ENCODE measurements at places on chromosomes 7 and 10.

DNA sequence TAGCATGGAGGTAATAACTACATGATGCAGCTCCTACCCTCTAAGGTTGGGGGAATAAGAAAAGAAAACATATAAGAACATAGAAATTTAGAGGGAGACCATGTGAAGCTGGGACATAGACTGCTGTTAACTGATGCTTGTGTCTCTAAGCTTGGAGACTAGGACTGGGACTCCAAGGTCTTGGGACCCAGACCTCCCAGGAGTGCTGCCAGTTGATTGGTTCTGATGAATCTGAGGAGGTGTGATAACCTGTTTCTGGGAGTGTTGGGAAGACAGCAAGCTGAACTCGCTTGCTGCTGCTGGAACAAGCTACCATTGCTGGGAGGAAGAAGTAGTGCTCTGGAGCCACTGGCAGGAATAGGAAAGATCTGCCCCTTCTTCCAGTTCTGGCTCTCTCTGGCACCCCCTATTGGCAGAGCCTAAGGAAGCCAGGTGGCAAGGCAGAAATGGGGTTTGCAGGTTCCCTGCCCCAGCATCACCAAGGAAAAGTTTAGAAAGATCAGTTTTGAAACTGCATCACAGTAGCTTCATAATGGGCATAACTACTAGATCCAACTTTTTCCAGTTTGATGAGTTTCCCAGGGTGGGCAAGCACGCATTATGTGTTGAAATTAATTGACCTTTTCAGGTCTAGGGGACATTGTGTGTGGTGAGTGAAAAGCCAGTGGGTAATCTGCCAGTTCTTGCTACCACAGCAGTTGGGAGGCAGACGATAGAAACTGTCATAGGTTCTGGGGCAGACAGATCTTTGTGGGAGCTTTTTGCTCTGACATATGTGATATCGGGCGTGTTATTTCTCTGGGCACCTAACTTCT, 140.7 kb downstream of the SND1 start:
- no peak overlapping the region for H3K27ac ChIP-seq
- H3K4me3 ChIP-seq: no peak overlapping the region
- no peaks in the 10 kb centered on the region for H3K4me1 ChIP-seq
- no peaks in the 10 kb centered on the region for H3K27me3 ChIP-seq

GRCh38 chr7:141586878-141587277, 35.7 kb downstream of the AGK start:
- H3K27ac ChIP-seq: no peak overlapping the region
- no peak for DNase-seq
- H3K27me3 ChIP-seq: no peaks in the 10 kb centered on the region
- H3K36me3 ChIP-seq: no peaks in the 10 kb centered on the region
- H3K4me1 ChIP-seq: no peaks in the 10 kb centered on the region

DNA sequence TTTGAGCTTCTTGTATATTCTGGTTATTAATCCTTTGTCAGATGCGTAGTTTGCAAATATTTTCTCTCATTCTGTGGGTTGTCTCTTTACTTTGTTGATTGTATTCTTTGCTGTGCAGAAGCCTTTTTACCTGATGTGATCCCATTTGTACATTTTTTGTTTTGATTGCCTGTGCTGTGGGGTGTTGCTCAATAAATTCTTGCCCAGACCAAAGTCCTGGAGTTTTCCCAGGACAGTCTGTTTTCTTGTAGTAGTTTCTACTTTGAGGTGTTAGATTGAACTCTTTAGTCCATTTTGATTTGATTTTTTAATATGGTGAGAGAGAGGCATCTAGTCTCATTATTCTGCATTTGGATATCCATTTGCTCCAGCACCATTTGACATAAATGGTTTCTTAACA, 588.7 kb upstream of the MBL2 start:
- no peaks in the 10 kb centered on the region for H3K27me3 ChIP-seq
- no peaks in the 10 kb centered on the region for H3K4me1 ChIP-seq
- no peak overlapping the region for H3K4me3 ChIP-seq
- H3K36me3 ChIP-seq: no peaks in the 10 kb centered on the region
- no peak for DNase-seq

DNA sequence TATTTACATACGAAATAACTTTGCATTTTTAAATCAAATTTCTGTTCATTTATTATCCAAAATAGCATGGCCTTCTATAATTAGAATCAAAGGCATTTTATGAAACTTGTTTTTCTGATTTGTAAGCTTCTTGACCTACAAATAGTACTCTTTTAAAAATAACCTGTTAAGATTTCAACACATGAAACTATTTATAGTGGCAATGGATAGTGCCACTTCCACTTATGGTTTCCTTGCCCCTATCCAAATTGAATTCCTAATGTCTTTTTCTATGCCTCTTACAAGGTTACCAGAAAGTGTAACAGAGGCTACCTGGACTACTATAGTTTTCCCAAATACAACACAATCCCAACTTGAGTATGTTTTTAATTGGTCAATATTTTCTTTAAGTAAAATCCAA, 263.5 kb downstream of the SEMA3D start:
- H3K4me3 ChIP-seq: no peak overlapping the region
- H3K27me3 ChIP-seq: no peaks in the 10 kb centered on the region
- no peak for DNase-seq
- H3K36me3 ChIP-seq: no peaks in the 10 kb centered on the region
- no peak overlapping the region for H3K27ac ChIP-seq

DNA sequence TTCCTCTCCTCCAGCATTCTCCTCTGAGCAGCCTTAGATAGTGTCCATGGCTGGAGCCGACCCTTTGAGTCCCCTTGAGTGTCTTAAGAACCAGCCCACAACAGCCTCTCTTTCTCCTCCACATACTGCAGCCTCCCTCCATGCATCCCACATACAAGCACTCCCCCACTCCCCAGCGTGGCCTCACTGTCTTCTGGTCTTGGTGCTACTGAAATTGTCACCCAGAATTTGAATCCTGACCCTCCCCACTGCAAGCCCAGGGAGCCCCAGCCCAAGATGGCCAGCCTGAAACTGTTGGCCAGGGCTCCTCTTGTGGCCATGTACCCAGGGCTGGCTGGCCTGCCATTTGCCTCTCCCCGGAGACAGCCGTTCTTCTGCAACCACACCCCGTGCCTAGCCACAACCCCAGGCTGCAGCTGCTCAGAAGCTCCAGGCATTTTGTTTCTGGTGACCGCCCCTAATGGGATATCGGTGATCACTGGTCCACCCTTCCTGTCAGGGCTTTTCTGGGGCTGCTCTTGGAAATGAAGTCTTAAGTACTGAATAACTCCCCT, 18.8 kb upstream of the SH2D4B start:
- peaks cover 4% of the 10 kb centered on the region for H3K36me3 ChIP-seq
- H3K27ac ChIP-seq: no peak overlapping the region
- no peaks in the 10 kb centered on the region for H3K27me3 ChIP-seq
- no peak overlapping the region for H3K4me3 ChIP-seq
- no peak for DNase-seq
- no peaks in the 10 kb centered on the region for H3K4me1 ChIP-seq

DNA sequence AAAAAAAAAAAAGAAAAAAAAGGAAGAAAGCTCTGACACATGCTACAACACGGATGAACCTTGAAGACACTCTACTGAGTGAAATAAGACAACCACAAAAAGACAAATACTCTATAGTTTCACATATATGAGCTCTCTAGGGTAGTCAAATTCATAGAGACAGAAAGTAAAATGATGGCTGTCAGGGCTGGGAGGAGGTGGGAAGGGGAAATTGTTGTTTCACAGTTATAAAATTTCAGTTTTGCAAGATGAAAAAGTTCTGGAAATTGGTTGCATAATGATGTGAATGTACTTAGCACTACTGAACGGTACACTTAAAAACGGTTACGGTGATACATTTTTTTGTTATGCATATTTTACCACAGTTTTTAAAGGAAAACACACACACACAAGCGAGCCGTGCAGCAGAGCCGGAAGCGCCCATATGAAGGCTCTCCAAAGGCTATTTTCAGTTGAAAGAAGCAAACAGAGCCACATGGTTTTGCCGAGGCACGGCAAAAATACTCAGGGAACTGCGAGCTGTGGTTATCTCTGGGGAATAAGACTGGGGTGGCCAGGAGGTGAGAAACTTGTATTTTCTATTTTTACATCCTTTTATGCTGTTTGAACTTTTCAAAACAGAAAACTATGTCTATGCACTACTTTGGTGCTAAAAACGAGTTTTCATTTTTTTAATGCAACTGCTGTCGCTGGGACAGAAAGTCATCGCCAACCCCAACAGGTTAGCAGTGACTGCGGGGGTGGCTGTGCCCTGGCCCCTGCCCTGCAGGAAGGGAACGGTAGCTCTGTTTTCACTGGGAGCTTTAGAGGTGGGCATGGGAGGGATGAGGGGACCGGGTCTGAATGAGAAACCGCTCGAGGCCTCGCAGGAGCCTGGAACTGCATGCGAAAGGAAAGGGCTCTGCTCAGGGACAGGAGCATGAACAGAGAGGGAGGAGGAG, 132.9 kb downstream of the OAT start:
- no peak overlapping the region for H3K27ac ChIP-seq
- DNase-seq: no peak
- no peaks in the 10 kb centered on the region for H3K4me1 ChIP-seq
- H3K4me3 ChIP-seq: no peak overlapping the region
- H3K27me3 ChIP-seq: no peaks in the 10 kb centered on the region

DNA sequence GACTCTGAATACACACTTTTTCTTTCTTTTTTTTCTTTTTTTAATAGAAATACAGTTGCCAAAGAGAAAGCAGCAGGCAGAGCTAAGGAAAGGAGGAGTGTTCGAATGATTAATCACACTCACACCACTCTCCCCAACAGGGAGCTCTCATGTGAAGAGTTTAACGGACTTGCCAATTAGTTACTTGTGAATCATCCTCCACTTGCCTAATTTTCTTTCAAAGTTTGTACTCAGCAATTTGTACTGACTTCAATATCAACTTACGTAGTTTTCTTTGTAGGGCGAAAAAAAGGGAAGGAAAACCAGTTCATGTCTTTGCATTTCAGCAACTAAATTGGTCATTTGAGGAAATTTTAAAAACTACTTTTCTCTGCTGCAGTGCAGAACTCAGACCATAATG, 109.2 kb downstream of the PIP4K2A start:
- no peak overlapping the region for H3K27ac ChIP-seq
- no peaks in the 10 kb centered on the region for H3K27me3 ChIP-seq
- no peak for DNase-seq
- no peak overlapping the region for H3K4me3 ChIP-seq

DNA sequence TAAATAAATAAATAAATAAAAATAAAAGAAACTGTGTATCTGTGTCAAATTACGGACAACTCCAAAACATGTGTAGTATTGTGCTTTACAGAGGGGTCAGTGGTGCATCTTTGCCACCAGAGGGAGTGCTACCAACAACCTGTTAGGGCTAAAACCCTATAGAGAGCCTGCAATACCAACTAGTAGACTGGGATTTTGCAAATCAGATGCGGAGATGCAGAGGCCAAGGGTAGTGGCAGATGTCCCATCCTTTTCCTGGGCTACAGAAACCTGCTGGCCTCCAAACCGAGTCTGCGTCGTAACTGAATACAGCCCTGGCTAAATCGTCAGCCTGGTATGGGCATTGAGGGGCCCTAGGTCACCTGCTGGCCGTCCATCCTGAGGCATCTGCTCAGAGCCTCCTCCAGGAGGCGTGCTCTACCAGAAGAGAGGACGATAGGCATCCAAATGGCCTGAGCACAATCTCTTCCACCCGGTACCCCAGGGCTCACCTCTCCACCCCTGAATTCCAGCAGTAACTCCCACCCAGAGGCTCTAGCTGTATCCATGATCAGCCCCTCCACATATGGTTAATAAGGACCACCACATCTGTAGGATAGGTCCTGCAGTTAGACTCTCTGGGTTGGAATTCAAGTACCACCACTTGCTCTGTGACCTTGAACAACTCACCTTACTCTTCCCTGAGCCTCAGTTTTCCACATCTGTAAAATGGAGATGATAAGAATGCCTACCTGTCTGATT, 6.2 kb upstream of the RRP12 start:
- H3K27ac ChIP-seq: no peak overlapping the region
- H3K4me1 ChIP-seq: peaks cover 7% of the 10 kb centered on the region
- DNase-seq: peak; percentile 38

DNA sequence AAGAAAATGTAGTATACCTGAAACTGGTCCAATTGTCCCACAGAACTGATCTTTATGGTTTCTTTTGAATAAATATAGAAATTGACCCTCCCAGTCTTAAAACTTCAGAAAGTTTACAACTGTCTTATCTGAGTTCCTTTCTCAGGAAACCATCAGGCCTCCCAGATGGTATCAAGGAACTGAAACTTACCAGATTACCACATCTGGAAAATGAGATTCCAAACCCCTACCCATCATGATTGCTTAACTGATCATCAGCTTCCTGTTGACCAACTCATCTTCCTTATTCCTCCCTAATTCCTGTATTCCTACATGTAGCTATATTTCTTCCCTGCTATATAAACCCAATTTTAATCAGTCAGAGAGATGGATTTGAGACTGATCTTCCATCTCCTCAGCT, 5.5 kb downstream of the VWDE start:
- no peaks in the 10 kb centered on the region for H3K27me3 ChIP-seq
- H3K4me3 ChIP-seq: no peak overlapping the region
- DNase-seq: no peak
- no peaks in the 10 kb centered on the region for H3K36me3 ChIP-seq

DNA sequence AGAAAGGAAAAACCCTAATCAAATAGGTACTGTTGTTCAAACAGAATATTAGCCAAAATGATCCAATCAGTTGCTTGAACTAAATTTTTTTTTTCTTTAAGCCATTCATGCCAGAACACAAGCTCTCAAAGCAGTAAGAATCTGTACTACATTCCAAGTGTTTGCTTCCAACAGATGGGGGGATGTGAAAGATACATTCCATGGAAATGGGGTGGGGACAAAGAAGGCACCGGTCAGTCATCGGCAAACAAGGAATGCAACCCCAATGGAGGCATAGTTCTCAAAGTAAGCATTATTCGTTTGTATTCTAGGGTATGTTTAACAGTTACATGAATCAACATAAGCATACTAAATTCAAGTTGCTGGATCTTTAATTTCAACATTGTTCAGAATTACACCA, 32.5 kb downstream of the C10orf143 start:
- H3K36me3 ChIP-seq: no peaks in the 10 kb centered on the region
- DNase-seq: no peak
- H3K4me1 ChIP-seq: no peaks in the 10 kb centered on the region
- no peaks in the 10 kb centered on the region for H3K27me3 ChIP-seq

DNA sequence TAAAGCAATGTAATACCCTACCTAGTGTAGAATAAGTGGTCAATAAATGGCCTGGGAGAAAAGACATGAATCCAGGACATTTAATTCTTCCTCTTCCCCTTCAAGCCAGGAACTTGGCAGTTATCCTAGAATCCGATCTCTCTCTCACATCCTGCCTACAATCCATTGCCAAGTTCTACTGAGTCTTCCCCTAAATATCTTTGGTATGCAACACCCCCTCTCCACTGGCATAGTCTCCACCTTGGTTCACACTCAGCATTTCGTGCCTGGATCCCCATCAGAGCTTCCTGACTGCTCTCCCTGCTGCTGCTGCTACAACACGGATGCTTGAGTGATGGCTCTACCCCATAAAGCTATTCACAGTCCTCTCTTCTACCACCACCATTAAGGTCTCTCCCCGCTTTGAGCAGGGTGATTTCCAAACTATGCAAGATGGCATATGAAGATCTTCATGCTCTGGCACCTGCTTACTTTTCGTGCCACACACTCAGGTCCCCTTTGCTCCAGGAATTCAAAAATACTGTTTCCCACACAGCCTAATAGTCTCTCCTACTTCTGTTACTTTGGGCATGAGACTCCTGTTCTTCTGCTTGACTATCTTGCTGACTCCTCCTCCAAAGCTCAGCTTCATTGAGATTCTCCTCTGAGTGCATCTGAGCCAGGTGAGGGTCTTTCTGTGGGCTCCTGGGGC, 4.8 kb downstream of the ANK3 start:
- DNase-seq: peak; percentile 41
- no peaks in the 10 kb centered on the region for H3K27me3 ChIP-seq
- H3K4me3 ChIP-seq: no peak overlapping the region
- H3K36me3 ChIP-seq: no peaks in the 10 kb centered on the region
